ENCODE measurements at places on chromosomes 1 and 21. TPM values are rescaled to one million over a fixed set of nuclear protein-coding genes. Genes with fewer than 3 reads are reported as not detected.
A peak's percentile ranks its signal among the peaks of the same experiment; 100 is the strongest.

The FCRL1 gene
- total RNA-seq = 134 TPM

The CCT8 gene
- 115 TPM for total RNA-seq

GRCh38 chr1:228172591-228173527 is 7.3 kb downstream of the IBA57 start:
- peak; percentile 73 for DNase-seq
- H3K36me3 ChIP-seq = peaks cover 8% of the 10 kb centered on the region
- no peak overlapping the region for H3K27ac ChIP-seq
- peaks cover 5% of the 10 kb centered on the region for H3K4me1 ChIP-seq
- no peaks in the 10 kb centered on the region for H3K27me3 ChIP-seq

- H3K27ac ChIP-seq = peak overlapping the region; percentile 82
- H3K4me3 ChIP-seq = no peak overlapping the region
- H3K36me3 ChIP-seq = peaks cover 20% of the 10 kb centered on the region
- DNase-seq = no peak
Observed at GRCh38 chr21:36076878-36077655, 7.2 kb downstream of the CBR1 start.

GRCh38 chr1:6776895-6777294 is 8.4 kb upstream of the CAMTA1 start:
- no peaks in the 10 kb centered on the region for H3K36me3 ChIP-seq
- no peak overlapping the region for H3K27ac ChIP-seq
- no peaks in the 10 kb centered on the region for H3K27me3 ChIP-seq
- H3K4me3 ChIP-seq = no peak overlapping the region

GRCh38 chr1:155890251-155890650 is 20.9 kb downstream of the RIT1 start:
- no peaks in the 10 kb centered on the region for H3K36me3 ChIP-seq
- H3K4me1 ChIP-seq = peaks cover 11% of the 10 kb centered on the region
- H3K4me3 ChIP-seq = no peak overlapping the region
- no peaks in the 10 kb centered on the region for H3K27me3 ChIP-seq
- DNase-seq = no peak

- no peak overlapping the region for H3K4me3 ChIP-seq
- H3K27ac ChIP-seq = peak overlapping the region; percentile 80
Observed at GRCh38 chr1:117654493-117655219, 48.8 kb downstream of the TENT5C start.
